ENCODE measurements at places on chromosomes 5 and 9.

- DNase-seq: no peak
Observed at GRCh38 chr9:114820776-114821501, 15.1 kb upstream of the TNFSF15 start.

- DNase-seq: no peak
Observed at GRCh38 chr5:54243483-54244080, 66.8 kb downstream of the ARL15 start.

- DNase-seq: no peak
Observed at GRCh38 chr5:178589180-178590140, 733 bp downstream of the COL23A1 start.

DNA sequence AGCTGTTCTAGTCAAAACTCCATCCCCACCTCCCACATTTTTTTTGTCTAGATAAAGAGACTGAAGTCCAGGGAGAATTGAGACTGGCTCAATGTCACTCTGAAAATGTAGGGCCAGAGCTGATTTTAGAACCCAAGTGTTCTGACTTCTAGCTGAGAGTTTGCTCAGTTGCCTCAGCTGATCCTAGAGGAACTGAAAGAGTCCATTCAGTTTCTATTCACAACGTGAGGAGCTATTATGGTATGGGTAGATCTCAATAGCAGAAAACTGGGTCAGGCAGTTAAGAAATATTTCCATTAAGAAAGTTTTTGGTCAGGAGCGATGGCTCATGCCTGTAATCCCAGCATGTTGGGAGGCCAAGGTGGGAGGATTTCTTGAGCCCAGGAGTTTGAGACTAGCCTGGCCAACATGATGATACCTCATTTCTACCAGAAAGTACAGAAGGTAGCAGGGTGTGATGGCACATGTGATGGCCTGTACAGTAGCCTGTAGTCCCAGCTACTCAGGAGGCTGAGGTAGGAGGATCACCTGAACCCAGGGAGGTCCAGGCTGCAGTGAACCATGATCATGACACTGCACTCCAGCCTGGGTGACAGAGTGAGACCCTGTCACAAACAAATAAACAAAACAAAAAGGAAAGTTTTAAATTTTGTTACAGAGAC is 61.7 kb downstream of the GLRA1 start:
- DNase-seq: no peak

DNA sequence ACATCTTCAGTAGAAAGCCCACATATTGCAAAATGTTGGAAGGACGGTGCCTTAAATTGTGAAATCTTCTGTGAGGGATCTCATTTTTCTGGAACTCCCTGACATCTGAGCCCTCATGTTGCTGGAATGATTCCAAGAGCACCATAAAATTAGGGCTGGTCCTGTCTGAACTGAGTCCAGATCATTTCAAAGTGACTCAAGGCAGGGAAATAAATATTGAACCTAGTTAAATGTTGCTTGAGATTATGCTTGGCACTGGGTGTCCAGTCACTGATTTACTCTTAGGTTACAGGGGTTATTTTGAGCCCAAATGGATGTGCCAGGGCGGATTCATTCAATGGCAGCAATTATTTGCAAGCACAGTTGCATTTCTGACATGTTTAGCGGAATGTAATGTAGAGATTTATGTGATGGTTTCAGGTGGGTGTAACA is 437.0 kb downstream of the PIK3R1 start:
- DNase-seq: no peak

DNA sequence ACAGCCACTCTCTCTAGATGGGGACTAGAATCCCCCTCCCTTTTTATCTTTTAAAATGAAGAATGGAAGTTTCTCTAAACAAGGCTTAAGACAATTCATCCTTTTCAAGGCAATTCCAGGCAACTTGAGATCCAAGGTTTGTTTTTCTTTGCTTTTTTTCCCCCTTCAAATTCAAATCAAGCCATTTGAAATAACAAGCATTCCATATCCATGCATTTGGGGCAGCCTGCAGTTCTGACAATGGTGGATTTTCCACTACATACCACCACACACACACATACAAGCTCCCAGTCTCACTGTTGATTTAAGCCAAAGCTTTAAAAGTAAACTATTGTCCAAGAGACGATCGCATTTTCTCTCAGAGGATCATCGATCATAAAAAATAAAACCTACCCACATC is 424 bp downstream of the INSYN2B start:
- no peak for DNase-seq

- no peak for DNase-seq
Observed at GRCh38 chr5:92800365-92800764, 780.7 kb downstream of the NR2F1-AS1 start.

GRCh38 chr9:136981588-136982231 is 1.1 kb upstream of the LCNL1 start:
- no peak for DNase-seq

DNA sequence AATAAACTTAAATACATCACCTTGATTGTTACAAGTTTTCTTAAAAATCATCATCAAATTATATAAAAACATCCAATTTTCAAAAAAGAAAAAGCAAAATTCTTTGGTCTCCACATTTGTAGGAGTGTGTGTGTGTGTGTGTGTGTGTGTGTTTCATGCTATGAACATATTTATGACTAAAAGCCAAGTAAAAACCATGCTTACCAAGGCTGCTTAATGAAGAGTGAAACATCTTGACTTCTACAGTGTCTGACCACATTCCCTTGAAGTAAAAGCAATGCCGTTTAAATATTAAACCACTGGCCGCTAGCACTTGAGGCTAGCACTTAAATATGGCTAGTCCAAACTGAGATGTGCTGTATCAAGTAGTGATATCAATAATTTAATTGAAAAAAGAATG is 549.1 kb upstream of the CCNG1 start:
- no peak for DNase-seq
